ENCODE measurements at places on chromosomes 6 and 20.

DNA sequence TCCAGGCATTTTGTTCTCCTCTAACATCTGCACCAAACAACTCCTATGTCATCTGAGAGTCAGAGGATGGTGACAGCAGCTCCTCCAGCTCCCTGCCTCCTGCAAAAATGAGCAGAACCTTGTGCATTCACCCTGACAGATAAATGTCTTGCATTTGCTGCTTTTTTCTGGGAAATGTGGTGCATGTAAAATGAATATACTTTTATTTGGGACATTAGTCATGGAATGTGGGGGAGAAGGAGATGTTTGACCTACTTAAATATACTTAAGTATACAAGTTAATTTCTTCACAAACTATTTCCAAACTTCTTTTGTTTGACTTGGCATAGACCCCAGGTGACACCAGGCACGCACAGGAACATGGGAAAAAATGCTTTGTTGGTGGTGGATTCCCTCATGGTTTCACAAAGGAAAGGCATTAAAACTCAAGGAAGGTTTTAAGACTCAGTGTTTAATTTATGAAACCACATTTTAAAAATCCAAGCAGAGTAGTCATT lies 181.8 kb upstream of the MCHR2 start:
- no peak for DNase-seq

GRCh38 chr6:131117878-131118277 lies 17.4 kb upstream of the AKAP7 start:
- DNase-seq = no peak

- no peak for DNase-seq
Measured at GRCh38 chr6:72102561-72102960, 216.2 kb downstream of the RIMS1 start.

DNA sequence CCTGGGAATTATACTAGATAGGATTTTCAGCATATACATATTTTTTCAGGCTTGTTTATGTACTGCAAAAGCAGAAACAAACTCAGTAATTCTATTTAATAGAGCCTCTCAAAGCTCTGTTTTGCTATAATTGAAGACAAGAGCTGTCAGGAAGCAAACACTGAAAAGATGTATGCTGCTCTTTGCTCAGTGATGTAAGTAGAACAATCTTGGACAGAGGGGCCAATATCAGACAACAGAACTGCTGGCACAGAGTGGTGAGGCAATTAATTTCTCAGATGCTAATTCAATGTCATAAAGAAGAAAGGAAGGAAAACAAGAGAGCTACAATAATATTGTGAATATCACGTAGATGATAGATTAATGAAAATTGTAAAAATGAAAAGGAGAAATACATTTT lies 663.3 kb upstream of the ADGRB3 start:
- DNase-seq = no peak

DNA sequence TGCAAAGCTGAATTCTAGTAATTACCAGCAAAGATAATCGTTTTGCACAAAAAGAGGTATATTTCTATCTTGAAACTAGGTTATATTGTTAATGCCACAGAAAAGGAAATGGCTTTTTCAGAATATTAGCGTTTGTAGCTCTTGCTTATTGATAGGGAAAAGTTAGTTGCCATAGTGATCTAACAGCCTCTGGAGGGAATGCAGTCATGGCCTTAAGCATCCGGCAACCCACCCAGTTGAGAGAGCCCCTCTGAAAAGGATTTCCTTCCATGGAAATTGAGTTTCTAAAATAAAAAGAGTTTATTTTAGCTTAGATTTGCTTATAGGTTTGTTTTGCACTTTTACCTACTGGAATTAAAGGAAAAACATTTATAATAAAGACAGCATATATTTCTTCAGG lies 224.5 kb downstream of the BCKDHB start:
- no peak for DNase-seq

DNA sequence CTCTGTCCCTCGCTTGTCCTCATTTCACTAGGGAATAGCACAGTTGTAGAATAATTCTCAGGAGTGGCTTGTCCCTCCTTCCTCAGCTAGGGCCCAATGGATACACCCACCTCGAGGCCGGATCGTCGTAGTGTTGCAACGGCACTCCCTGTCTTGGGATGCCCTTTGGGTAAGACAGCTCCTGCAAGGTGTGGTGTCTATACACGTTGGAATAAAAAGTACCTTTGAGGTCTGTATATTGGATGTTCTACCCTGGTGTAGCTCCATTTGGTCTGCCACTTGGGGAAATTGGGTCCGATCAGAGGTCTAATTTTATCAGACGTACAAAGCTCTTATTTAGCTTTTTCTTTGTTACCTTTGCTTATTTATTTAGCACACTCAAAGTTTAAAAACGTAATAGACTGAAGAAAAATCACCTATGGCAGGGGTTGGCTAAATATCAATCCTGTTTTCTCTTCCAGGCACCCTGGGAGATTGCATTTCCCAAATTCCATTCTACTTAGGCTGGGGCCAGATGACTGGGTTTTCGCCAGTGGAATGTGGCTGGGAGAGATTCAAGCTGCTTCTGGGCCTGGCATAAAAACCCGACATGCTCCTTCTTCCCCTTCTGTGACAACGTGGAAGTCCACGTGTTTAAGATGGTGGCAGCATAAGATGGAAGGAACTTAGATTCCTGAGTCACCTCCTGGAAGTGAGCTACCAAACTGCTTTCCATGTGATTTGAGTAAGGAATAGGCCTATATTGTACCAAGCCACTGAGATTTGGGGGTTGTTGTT lies 82.3 kb upstream of the CD83 start:
- no peak for DNase-seq

GRCh38 chr6:2976571-2977085 lies 5.3 kb upstream of the SERPINB6 start:
- no peak for DNase-seq

GRCh38 chr6:147839708-147840610 lies 331.5 kb downstream of the SAMD5 start:
- DNase-seq = no peak

- no peak for DNase-seq
Measured at GRCh38 chr6:9841886-9842725, 572.8 kb downstream of the TFAP2A start.

- DNase-seq = no peak
Measured at GRCh38 chr6:84353459-84354423, 126.3 kb upstream of the CEP162 start.

- no peak for DNase-seq
Measured at GRCh38 chr6:58113960-58114359, 796.5 kb downstream of the PRIM2 start.

DNA sequence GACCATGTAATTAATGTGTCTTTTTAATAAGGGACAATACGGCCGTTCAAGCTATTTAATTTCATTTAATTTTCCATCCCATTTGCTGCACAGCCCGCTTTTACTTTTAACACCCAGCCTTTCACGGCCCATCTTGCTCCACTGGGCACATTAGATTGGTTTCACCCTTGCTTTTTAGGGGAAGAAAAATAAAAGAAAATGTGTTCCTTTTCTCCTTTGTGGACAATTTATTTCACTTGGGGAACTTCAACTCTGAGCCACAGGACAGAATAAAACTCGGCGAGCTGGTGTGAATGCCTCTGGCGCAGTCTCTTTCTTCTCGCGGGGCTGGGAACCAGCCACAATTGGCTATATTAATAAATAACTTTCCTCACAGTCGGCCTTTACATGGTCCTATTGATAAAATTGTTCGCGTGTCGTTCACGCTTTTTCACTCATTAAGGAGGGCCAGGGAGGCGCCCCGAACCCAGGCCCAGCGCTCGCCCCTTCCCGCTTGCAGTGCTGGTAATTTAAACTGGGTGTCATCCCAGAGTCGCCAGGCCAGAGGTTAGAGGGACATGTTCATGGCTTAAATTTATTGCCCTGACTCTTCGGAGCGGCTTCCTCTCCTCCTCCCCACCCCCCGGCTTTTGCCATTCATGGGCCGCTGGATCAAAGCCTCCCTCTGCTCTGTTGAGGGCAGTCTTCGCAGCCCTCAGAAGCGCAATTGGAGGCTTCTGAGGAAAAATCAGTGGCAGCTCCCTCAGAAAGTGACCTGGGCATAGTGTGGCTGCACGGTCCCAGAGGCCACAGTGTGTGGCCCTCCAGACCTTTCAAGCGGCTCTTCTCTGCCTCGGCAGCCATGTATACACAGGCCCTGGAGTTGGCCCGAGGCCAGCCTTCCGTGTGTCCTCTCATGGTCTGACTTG lies 2.2 kb upstream of the PRDM13 start:
- DNase-seq = no peak

GRCh38 chr6:128605961-128606360 lies 85.6 kb upstream of the PTPRK start:
- no peak for DNase-seq

GRCh38 chr6:164927288-164928056 lies 381.9 kb downstream of the C6orf118 start:
- peak; percentile 2 for DNase-seq

DNA sequence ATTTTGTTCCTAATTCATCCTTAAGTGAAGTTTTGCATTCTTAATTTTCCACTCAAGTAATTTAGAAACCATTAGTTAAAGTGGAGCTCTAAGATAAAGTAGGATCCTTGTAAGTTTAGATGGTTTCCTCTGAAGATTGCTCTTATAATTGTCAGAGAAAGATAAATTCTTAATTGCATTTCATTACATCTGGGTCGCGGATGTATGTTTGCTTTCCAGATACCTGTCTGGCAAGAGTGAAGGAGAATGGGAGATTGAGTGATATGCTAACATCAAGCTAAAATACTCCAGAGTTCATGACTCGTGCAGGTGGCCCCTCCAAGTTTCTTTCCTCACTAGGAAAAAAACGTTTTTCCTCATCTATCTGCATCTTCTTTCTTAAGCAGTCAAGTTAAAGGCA lies 361.8 kb downstream of the DOK5 start:
- DNase-seq = no peak

DNA sequence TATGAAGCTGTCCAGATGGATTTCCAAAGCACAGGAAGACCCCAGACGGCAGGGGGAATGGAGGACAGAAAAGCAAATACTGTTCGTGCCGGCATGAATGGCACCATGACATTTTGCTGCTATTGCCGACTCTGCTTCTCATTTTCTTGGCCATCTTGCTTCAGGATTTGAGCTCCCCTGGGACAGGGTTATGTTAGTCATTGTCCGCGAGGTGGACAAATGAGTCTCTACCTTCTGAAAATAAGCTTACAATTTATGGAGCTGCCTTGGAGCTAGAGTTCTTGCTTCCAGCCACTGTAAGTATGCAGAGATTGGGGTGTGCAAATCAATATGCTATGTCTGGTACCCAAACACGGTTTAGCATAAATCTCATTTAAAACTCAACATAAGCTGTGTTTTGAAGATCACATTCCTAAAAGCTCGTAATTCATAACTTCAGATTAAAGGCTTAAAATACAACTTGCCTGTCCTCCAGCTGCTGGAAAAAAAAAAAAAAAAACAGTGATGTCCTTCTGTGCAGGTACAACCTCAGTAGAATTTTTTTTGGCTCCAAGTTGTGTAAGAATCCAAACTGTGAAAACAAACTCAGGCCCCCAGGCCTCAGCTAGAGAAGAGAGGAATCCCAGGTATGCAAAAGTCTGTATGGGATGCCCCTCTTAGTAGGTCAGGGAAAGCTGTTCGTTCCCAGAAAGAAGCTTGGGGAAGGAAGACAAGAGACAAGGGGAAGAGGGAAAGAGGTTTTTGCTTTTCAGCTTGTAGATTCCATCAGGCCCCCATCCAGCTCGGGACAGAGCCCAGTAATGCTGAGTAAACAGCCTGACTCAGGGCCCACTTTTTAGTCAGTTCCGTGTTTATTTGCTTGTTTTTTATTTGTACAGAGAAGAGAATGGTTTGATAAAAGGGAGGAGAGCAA lies 184.2 kb upstream of the FOXA2 start:
- no peak for DNase-seq

Measured in NCI-H1694 (cell line).